Left ventricle myocardium inferior (tissue), 1 donor: ENCODE measurements at places on chromosomes 1 and 21. TPM values are rescaled to one million over a fixed set of nuclear protein-coding genes. Genes with fewer than 3 reads are reported as not detected.

Gene ST6GALNAC5
- 0.41 TPM for total RNA-seq

Gene SMCP
- total RNA-seq: not detected

Gene PKP1
- total RNA-seq: 0.38 TPM

Gene NGF
- 5.3 TPM for total RNA-seq

Gene NBPF4
- total RNA-seq: not detected

Gene RHBG
- total RNA-seq: not detected

Gene ANGPTL7
- 1.1 TPM for total RNA-seq

Gene ATP5IF1
- total RNA-seq: 430 TPM

Gene HLX
- 3.5 TPM for total RNA-seq

Gene MR1
- total RNA-seq: 4.8 TPM
